NCI-H2107 (cell line): ENCODE measurements at places on chromosomes 13 and 19.

DNA sequence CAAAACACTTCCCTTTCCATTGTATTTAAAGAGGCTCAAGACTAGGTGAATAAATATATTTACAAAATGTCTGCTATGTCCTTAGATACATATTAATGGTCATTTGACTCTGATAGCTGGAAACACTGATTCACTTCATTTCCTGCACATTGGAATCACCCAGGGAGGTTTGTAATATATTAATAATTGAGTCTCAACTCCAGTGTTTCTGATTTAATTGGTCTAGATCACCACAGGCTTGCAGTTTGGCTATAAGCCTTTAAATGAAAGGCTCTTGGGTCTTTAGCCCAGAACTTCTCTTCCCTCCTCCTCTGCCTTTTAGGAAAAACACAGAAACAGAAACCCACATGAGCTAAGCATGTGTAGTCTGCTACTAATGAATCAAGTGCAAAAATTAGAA is 378.0 kb downstream of the TBC1D4 start:
- no peak for DNase-seq

DNA sequence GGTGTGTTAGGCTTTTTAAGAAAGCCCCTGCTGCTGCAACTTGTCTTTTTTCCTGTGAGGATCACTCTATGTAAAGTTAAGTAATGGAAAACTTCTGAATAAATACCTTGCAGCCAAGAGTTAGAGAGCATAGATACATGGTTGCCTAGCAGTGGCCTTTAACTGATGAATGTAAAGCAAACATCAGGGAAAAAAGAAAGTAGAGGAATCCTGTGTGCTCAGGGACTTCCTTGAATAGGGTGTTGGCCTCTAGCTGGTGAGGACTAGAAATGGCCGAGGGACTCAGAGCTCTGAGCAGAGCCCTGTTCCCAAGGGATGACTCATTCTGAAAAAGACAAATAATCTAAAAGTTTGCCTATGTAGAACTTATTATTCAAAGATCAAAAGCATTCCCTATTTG is 135.7 kb downstream of the MIPEP start:
- DNase-seq, result no peak

DNA sequence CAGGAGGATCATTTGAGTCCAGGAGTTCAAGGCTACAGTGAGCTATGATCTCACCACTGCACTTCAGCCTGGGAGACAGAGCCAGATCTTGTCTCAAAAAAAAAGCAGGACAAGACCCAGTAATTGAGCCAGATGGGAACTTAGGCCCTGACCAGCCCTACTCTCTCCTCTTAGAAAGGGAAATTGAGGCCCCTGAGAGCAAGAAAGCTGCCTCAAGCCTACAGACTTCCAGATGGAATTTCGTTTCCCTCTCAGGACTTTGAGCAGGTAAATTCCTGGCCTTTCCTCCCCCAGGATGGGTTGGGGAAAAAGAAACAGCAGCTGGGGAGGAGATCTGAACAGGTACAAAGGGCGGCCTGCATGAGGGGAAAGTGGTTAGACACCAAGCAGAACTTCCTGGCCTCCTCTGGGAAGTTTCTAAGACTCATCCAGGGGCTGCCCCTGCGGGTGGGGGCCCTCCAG is 3.6 kb upstream of the BCL3 start:
- DNase-seq, result no peak

DNA sequence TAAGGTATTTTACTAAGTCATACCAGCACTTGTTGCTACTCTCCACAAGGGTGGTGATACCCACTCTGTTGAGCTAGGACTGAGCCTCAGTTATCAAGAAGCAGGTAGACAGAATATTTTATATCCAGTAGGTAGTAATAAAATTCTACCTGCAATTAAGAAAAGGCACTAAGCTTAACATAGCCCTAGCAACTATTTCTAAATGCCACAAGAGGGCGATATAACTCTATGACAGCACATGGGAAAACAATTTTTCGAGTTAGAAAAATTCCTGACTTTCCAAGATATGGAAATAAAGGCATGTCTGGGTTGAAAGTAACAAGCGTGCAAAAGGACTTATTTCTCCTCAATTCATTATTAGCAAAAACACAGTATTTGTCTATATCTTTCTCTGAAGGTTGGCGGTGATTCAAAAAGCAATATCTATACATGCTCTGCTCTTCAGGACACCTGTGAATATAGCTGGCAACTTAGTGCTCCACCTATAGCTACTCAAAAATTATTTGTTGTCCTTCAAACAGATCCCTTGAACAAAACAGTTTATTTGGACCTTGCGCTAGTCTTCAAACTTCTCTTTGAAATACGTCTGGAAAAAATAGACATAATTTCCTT is 14.7 kb downstream of the CCDC169 start:
- DNase-seq, result no peak

- no peak for DNase-seq
Observed at GRCh38 chr19:28258829-28259228, 954.1 kb downstream of the UQCRFS1 start.

GRCh38 chr19:36152352-36153091 is at the start of gene COX7A1:
Gene COX7A1 (minus strand): TSS chr19:36152447. CDS start chr19:36152407, 40 bp downstream.
- DNase-seq, result no peak

GRCh38 chr19:931860-932647 is 6.2 kb downstream of the ARID3A start:
- no peak for DNase-seq

- DNase-seq, result no peak
Observed at GRCh38 chr19:56596676-56597075, 1.6 kb downstream of the ZNF71 start.

DNA sequence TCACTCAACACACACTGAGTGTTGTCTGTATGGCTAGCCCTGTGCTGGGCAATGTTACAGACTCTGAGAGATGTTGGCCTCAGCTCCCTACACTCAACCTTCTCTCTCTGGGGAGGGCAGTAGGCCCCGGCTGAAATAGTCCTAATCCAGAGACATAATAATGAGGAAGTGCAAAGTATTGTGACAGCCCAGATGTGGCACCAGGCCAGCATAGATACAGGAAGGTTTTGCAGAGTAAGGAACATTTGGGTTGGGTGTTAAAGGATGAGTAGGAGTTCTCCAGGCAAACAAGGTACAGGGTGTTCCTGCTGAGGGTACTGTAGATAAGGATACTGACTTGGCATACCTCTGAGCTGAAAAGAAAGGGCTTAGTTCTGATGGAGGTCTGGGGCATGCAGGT is 2.4 kb downstream of the LIN7B start:
- DNase-seq, result no peak

DNA sequence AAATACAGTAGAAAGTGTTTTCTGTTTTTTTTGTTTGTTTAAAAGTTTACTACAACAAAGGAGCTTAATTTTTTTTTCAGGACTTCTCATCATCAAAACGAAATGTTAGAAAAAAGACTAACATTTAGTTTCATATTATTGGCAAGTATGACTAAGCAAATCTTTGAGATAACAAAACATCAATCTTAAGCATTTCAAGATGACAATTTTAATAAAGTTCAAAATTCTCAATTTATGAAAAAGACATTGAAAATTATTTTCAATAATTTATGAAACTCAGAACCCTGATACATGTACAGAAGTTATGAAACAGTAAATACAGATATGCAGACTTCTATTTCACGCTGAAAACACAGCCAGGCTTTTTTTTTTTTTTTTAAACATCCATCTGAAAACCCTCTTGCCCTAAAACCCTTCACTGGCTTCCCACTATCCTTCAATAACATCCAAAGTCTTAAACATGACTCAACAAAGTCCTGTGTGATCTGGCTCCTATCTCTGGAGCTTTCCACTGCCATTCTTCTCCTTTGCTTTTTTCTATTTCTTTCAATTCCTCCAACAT is 3.9 kb downstream of the RBM26 start:
- DNase-seq, result no peak

DNA sequence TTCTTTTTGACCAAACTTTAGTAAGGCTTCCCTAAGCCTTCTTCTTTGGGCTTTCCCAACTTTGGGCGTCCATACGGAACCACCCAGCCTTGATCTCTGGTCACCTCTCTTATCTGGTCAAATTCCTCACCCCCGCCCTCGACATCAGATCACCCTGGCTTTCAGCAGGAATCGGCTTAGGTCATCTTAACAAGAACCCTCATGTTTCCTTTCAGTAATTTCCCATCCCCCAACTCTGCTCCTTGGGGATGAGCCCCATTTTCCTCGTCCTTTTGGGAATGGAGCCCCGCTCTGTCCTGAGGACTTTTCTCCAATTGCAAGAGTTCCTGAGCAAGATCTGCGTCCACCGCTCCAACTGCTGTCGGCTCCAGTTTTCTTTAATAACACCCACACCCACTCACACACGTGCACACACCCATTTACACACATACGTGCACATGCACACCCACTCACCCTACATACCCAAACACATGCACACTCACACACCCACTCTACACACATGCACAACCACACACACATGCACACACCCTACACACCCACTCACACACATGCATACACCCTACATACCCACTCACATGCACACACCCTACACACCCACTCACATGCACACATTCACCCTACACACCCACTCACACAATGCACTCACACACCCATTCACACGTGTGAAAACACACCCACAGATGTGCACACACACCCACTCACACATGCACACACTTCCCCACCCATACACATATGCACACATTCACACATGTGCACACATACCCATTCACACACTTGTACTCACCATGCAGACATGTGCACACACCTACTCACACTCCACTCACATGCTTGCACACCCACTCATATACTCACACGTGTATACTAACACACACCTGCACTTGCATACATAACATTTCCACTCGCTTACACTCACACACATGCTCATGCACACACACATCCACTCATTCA is 87.0 kb upstream of the TM9SF2 start:
- no peak for DNase-seq

DNA sequence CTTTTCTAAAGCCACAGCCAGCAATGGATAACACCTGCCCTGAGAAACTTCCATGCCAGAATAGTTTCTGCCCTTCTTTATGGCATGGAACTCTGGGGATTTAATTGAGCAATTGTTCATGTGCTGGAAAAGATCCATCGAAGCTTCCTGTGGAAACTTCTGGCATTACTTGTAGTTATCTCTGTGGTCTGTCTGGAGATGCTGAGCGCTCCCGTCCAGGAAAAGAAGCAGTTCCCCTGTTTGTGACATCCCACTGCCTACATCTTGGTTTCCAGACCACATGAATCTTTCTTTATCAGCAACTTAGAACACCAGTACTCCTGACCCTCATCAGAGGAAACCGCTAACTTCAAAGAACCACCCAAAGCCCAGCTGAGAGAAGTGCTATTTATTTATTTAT is 24.6 kb downstream of the FLT1 start:
- DNase-seq, result no peak

- no peak for DNase-seq
Observed at GRCh38 chr13:97043302-97043701, 49.0 kb upstream of the OXGR1 start.

- no peak for DNase-seq
Observed at GRCh38 chr19:41734156-41734555, 21.2 kb upstream of the CEACAM6 start.

- no peak for DNase-seq
Observed at GRCh38 chr13:101398920-101399319, 17.4 kb downstream of the NALCN start.
